ENCODE measurements at places on chromosomes 12 and 14.

DNA sequence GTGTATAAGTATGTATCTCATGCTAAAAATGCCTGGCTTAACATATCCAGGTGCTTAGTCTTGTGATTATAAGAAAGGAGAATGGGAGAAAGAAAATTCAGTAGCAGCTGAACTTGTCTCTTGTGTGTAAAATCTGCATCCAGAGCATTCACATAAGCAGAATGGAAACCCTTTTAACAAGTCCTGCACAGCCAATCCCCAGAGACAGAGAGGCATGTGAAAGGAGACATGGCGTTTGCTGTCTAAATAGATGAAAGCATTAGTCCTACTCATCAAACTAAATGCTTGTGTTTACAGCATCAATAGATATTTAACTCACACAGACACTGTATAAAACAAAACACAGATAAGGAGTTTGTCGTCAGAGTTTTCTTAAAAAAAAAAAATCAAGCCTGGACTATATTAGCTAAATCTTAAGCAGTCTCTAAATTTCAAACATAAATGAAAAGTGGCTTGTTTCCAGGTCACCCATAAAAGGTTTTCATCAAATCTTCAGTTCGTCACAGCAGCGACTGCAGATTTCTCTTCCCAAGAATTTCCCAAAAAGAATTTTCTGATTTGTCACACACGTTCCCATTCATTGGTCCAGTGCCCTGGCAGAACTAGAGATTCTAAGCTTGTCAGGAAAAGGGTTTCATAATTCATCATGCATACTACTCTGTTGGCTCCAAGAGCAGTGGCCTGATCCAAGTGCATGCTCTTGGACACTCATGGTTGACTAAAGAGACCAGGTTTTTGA, 249.2 kb downstream of the BTG1 start:
- no peak for DNase-seq

DNA sequence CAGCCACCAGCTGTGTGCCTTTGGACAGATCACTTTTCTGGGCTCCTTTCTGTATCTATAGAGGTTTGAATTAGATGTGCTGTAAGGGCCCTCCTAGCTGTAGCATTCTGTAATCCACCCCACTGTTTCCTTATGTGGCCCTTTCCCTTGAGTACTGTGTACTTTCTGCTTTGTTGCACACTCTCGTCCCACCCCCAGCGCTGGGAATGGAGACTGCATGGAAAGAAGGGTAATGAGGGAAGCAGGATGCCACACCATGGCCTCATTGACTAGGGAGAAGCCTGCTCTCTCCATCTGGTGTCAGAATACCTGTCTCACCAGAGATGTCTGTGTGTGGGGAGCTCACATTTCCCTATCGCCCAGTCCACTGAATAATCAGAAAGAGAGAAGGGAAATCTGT, 13.6 kb upstream of the GALNT16 start:
- no peak for DNase-seq

GRCh38 chr12:19273482-19274330, 144.2 kb downstream of the PLEKHA5 start:
- DNase-seq, result no peak

- DNase-seq, result no peak
Measured at GRCh38 chr12:13275241-13276085, 78.9 kb downstream of the EMP1 start.

GRCh38 chr12:9851050-9851449, 18.1 kb downstream of the CLEC2B start:
- no peak for DNase-seq

DNA sequence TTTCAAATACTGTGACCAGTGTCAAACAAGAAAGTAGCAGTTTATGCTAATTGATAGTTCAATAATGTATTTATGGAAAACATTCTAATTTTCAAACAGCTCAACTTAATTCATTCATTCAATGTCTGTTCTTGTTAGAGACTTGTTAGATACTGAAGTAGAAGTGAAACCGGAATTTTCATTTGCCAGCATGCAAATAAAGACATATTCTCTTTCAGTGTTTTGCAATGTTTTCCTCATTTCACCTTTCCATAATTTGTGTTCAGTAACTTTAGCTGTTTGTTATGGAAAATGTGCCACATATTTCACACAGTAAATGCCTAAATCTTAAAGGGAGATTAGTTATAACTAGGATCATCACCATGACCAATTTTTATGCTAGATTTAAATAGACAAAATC, 21.2 kb downstream of the TAS2R50 start:
- no peak for DNase-seq

GRCh38 chr12:49515266-49515665, 23.6 kb upstream of the KCNH3 start:
- DNase-seq, result no peak

DNA sequence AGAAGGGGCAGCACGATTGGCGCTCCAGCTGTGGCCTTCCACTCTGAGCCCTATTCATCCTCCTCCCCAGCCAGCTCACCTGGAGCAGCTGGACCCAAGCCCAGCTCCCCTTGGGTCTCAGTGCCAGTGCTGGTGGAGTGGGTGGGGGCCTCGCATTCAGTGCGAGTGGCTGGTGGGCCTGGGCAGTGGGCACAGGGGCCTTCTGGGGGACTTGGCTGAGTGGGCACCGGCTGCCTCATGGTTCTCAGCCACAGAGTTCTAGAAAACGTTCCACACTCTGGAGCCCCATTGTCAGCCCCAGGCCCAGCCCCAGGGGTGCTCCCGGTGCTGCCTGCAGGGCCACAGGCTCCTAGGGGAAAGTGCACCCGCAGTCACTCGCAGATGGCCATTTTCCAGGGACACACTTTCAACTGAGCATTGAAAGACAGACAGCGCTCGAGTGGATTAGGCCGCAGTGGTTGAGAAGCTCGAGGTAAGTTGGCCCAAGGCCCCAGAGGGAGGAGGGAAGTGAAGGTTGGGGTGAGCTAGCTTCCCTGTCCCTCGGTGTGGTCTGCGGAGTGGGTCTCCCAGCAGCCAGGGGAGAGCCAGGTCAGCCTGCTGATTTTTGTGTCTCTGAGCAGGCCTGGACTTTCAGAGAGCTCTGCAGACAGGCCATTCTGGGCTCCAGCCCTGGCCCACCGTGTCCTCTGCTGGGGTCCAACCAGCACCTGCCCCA, 3.8 kb downstream of the CLBA1 start:
- DNase-seq, result no peak

- DNase-seq, result no peak
Measured at GRCh38 chr12:92549516-92549915, 153.3 kb upstream of the PLEKHG7 start.

GRCh38 chr12:51371295-51371953, 19.8 kb downstream of the GALNT6 start:
- no peak for DNase-seq

GRCh38 chr12:115949675-115950074, 327.8 kb downstream of the MED13L start:
- DNase-seq, result no peak

DNA sequence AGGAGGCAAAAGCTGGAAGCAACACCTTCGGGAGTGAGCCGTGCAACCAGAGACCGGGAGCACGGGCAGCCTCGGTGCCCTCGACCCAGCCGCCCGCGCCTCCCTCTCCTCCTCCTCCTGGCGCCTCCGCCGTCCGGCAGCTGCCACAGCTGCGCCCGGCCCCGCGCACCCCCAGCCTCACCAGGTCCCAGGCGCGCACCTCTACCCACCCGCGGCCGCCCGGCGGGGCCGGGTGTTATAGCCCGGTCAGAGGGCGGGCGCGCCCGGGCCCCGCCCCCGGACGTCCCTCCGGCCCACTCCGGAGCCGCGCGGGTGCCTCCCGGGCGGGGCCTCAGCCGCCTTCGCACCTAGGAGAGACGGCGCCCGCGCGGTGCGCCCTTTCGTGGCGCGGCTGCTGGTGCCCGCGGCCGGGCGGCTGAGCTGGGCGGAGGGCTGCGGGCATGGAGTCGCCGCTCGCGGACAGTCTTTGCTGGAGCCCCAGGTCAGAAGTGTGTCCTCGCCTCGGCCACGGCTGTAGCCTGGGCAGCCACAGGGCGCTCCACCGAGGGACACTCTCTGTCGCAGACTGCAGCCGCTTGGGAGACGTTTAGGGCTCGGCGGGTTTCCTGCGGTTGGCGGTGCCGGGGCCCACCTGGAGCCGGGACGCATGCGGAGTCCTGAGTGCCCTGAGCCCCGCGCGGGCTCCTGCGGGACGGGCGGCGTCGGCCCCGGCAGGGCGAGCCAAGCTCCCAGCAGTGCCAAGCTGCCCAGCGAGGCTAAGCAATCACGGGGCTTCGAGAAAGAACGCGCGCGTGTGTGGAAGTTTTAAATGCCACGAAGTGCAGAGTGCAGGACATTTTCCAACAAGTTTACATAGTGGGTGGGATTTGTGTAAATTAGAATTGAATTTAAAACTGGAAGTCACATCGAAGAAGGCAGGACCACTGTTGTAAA, at the start of gene CPM:
CPM (minus strand) TSS at position 211 of the 933 bp plus-strand sequence. CDS start 334 bp downstream, outside the sequence.
- no peak for DNase-seq

DNA sequence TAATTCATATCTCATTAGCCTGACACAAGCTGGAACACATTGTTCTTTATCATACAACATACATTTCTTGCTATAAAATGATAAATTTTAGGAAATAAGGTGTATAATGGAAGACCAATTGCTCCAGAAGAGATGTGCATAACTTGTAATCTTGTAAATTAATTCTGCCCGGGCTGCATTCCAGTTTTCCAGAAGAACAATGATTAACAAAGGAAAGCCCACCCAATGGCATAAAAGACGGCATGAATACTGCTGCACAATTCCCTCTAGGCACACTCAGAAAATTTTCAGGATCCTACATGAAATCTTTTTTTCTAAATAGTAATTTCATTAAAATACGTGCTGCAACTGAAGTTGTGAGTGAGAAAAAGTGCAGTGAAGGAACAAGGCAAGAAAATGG, 137.4 kb upstream of the KRR1 start:
- no peak for DNase-seq

DNA sequence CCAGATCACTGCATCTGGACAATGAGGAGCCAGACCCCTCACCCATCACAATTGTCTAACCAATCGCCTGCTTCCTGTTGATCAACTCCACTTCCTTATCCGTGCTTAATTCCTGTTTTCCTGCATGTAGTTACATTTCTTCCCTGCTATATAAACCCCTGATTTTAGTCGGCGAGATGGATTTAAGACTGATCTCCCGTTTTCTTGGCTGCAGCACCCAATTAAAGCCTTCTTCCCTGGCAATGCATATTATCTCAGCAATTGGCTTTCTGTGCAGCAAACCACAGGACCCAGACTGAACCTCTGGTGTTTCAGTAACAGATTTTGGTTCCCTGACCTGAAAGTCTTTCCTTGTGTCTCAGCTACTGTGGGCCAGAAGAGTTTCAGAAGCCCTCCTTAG, 272.3 kb downstream of the IPO8 start:
- DNase-seq, result no peak

DNA sequence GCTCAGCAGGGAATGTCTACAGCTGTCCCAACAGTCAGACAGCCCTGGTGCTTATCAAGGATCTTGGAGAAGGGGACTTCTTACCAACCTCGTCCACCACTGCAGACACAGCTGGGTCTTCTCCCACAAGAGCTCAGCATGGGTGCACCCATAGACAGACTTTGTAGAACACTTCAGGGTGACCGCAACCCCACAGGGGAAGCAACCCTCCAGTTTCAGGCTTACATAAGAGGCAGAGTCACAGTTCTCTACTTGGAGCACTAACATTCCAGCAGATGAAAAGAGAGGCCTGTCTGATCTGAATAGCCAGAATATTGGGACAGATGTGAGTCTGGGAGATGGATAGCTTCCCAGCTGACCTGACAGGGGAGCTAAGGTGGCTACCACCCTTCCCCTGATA, 3.5 kb upstream of the CLEC1A start:
- DNase-seq, result no peak

- no peak for DNase-seq
Measured at GRCh38 chr12:66775871-66776270, 97.0 kb upstream of the GRIP1 start.

DNA sequence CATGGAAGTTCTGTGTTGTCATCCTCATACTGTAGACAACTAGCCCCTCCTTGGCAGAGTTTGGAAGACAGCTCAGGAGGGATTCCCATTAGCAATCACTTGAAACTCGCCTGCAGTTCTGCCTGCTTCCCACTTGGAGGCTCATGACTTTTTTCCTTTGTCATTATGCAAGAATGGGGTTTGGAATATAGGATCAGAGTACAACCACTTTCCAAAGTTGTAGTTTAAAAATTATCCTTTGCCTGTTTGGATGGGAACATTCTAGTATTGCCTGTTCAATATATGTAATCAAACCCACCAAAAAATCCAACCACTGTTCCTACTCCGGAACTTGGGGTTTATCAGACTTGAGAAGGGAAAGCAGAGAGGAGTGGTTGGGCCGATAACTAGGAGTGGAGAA, 2.1 kb upstream of the GPD1 start:
- no peak for DNase-seq

GRCh38 chr14:34070917-34071407, 120.1 kb upstream of the EGLN3 start:
- no peak for DNase-seq

DNA sequence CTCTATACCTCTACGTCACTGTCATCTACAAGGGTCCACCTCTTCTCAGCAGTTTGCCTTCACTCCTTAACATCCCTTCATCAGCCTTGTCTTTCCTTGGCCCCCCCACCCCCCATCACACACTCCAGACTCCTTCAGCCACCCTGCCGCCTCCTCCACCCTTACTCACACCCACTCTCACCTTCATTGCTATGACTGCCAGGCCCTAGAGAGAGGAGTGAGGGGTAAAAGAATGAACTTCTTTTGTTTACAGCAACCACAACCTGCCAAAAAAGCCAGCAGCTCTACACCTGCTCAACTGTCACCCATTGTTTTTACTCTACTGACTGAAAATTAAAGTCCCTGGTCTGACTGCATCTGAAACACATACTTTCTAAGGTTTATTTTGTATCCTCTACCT, 112.8 kb downstream of the DUSP6 start:
- DNase-seq, result no peak

DNA sequence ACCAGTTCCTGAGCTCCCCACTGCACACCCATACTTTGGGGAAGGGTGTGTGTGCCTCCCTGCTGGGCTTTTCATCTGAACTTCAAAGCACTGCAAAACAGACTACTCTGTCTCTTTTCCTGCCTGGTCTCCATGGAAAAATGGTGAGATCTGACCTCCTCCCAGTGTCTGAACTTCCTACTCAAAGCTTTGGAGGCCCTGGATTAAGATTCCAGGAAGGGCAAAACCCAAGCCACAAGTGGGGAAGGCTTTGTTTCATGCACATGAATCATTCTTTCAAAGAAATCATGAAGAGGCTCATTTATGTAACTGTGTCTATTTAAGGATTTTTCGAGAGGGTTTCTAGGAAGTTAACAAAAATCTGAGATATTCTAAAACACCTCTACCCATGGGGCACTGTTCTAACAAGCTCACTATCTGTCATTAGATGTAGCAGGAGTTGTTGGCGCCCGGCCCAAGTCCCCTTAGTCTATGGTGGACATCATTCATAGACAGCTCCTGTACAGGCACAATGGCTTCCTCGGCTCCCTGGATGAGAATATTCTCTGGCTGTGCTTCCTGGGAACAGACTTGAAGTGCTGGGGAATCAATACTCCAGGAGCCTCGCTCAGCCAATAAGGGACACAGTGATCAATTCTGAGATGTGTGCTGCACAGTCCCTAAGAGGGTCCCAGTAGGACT, 224.0 kb downstream of the KTN1 start:
- DNase-seq, result no peak

- DNase-seq, result no peak
Measured at GRCh38 chr12:104457746-104458693, 1.3 kb downstream of the CHST11 start.

All from esophagus squamous epithelium (tissue), 5 donors.